ENCODE measurements at places on chromosomes 2 and 18.

DNA sequence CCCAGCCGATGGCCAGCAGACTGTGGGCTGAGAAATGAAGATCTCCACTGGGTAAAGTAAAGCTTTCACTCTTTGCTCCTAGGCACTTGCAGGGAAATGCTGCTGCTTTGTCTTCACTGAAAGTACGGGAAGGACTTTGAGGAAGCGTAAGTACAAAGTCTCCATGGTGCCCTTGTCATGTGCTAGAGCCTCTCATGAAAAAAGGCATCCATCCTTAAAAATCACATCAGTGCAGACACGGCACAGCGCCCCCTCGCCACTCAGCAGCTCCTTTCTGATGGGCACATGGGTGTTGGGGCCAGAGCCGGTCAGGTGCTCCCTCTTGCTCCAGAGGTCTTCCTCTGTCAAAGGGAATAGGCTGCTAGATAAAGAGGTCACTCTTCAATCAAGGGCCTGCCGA, 109.0 kb upstream of the STPG4 start:
- no peak for DNase-seq

DNA sequence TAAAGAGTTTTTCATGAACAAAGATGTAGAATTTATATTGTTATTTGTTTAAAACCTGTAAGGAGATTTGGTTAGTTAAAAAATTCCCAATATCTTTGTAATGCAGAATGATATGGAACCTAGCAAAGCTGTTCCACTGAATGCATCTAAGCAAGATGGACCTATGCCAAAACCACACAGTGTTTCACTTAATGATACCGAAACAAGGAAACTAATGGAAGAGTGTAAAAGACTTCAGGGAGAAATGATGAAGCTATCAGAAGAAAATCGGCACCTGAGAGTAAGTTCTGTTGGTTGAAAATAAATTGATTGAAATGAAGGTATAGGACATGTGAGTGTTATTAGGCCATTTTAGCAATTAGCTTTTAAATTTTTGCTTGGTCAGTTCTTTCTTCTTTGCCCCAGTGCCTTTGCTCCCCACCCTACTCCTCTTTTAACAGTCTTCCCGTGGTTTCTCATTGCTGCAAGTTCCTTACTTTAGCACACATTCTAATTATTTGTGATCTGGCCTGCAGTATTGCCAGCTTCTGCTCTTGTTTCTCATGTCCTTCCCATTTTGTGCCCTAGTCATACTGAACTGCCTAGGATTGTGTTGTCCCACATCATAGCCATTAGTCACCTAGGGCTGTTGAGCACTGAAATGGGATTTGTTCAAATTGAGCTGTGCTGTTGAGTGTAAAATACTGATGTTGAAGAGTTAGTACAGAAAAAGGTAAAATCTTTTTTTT, 36.6 kb downstream of the VAPA start:
- no peak for DNase-seq

- no peak for DNase-seq
Observed at GRCh38 chr2:116510117-116510671, 1304.3 kb upstream of the DDX18 start.

- DNase-seq = no peak
Observed at GRCh38 chr2:160266037-160266551, 66.0 kb upstream of the ITGB6 start.

DNA sequence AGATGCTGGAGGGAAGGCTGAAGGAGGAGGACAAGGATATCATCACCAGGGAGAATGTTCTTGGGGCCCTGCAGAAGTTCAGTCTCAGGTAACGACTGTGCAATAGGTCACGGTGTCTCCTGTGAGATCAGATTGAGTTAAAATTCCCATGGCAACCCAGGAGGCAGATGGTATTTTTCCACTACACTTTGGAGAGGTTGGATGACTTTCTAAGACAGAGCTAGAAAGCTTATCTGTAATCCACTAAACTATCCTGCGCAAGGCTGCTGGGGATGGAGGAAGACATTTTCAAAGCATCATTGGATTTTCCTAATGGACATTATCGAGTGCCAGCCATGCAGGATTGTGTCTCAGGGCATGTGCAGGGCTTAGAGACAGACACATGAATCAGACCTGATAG, 74.6 kb downstream of the ARMC9 start:
- no peak for DNase-seq

DNA sequence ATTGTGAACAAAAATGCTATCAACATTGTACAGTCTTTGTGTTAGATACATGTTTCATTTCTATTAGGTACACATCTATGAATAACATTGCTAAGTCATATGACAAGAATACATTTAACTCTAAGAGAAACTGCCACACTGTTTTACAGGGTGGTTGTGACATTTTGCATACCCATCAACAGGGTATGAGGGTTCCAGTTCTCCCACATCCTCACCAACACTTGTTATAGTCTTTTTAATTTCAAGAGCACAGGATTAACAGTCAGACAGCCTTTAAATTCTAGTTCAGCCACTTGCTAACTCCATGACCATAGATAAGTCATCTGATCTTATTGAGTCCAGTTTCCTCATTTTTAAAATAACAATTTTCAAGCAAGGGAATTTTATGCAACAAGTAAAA, 92.5 kb upstream of the PPP1CB start:
- no peak for DNase-seq

DNA sequence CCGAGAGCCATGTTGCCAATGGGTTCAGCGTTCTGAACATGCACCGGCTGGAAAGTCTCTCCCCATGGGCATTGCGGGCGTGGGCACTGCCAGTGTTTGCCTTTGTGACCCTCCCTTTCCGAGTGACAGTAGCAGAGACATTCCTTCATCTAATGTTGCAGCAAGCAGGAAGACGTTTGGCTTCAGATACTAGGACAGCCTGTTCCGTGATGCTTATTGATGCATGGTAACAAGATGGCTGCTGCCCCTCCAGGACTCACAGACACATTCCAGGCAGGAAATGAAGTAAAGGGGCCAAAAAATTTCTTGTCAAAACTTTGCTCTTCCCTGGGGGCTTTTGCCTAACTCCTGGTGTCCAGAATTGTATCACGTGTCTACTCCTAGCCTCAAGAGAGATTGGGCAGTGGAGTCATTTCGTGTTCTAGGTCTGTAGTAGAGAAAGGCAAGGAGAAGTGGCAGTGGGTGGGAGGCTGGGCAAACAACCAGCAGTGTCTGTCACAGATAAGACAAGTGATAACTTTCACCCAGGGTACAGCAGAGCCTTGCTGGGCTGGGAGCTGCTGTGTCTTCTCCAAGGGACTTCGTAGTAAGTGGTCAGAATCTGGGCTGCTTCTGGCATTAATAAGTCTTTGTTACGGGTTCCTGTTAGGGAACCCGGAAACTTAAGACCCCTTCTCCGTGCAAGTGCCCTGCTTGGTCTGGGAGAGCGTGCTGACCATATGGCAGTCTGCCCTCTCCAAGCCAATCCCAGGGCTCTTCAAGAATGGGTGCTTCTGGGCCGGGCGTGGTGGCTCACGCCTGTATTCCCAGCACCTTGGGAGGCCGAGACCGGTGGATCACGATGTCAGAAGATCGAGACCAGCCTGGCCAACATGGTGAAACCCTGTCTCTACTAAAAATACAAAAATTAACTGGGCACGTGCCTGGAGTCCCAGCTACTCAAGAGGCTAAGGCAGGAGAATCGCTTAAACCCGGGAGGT, 93.5 kb downstream of the TFCP2L1 start:
- DNase-seq = no peak

GRCh38 chr2:20429528-20429927, 17.3 kb upstream of the RHOB start:
- no peak for DNase-seq

DNA sequence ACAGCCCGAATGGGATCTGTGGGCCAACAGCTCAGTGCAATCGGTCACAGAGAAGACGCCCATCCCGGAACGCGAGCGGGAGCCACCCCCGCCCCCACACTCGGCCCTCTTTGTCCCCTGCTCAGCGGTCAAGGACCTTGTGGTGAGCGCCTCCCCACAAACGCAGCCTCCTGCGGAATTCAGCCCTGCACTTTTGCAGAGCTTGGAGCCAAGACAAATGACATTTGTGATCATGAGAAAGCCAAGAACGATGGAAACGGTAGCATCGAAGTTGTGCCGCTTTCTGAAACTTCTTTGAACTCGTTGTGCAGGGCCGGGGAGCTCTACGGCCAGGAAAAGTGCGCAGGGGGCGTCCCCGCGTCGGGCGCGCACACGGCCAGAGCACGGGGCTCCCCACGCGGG, 6.7 kb upstream of the SALL3 start:
- DNase-seq = no peak

DNA sequence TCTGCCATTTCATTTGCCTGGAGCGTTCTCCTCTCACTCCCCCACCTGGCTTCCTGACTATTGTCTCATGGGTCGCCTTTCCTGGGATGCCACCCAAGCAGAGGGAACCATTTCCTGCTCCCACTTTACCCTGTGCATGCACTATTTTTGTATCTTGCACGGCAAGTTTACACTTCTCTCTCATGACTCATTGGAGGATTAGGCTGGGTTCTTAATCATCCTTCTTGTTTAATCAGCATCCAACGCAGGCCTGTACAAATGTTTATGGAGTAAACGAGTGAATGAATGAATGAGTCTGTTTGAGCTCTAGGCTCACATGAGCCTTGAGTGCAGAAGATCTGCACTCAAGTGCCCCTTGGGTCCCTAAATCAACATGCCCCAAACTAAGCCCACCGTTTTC, 3.8 kb upstream of the ARHGAP25 start:
- no peak for DNase-seq

GRCh38 chr2:156472686-156473085, 36.5 kb downstream of the GPD2 start:
- no peak for DNase-seq

DNA sequence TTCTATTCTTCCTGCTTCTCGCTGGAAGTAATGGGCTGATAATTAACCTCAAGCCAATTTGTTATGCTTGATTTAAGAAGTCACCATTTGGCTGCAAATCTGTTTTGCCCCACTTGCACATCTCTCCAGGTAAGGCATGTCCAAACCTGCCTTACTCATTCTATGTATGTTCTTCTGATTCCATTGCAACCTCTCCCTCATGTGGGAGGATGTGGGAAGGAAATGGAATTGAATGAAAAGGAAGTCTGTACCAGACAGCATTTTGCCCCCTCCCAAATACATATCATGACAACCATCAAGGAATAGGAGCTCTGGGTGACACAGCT, 131.7 kb downstream of the NRP2 start:
- no peak for DNase-seq

GRCh38 chr2:14015113-14015630, 617.3 kb upstream of the LRATD1 start:
- no peak for DNase-seq

DNA sequence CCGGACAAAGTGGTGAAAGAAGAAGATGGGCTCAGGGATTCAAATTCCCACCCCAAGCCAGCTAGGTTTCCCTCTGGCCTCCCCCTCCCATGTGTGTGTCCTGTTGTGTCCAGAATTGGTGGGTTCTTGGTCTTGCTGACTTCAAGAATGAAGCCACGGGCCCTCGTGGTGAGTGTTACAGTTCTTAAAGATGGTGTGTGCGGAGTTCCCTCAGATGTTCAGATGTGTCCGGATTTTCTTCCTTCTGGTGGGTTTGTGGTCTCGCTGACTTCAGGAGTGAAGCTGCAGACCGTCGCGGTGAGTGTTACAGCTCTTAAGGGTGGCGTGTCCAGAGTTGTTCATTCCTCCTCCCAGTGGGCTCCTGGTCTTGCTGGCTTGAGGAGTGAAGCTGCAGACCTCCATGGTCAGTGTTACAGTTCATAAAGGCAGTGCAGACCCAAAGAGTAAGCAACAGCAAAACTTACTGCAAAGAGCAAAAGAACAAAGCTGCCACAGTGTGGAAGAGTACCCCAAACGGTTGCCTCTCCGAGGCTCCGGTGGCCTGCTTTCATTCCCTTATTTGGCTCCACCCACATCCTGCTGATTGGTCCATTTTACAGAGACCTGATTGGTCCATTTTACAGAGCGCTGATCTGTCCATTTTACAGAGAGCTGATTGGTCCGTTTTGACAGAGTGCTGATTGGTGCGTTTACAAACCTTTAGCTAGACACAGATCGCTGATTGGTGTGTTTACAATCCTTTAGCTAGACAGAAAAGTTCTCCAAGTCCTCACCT, 37.7 kb upstream of the KLF11 start:
- DNase-seq = no peak

- DNase-seq = no peak
Observed at GRCh38 chr2:229501051-229501794, 213.1 kb downstream of the DNER start.

DNA sequence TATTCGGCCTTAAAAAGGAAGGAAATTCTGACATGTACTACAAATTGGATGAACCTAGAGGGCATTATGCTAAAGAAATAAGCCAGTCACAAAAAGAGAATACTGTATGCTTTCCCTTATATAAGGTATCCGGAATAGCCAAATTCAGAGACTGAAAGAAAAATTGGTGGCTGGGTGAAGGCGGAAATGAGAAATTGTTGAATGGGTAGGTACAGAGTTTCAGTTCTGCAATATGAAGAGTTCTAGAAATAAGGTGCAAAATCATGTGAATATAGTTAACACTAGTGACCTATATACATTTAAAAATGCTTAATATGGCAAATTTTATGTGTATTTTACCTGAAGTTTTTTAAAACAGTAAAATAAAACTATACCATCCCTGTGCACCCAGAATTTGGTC, 43.1 kb downstream of the RMP24 start:
- no peak for DNase-seq

DNA sequence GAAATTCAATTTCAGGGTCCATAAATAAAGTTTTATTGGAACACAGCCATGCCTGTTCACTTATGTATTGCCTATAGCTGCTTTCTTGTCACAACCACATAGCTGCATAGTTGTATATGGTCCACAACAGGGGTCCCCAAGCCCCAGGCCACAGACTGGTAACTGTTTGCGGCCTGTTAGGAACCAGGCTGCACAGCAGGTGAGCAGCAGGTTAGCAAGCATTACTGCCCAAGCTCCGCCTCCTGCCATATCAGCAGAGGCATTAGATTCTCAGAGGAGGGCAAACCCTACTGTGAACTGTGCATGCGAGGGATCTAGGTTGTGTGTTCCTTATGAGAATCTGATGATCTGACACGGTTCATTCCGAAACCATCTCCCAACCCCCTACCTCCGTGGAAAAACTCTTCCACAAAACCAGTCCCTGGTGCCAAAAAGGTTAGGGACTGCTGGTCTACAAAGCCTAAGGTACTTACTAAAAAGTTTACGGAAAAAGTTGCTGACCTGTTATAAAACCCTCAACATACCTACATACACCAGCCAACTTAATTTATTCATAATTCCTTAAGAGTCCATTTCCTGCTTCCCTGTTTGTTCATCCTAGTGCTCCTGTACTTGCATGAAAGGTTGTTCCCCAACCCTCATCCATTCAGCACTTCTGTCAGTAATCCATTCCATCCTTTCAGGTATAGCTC, 40.1 kb downstream of the NDUFAF7 start:
- DNase-seq = no peak

DNA sequence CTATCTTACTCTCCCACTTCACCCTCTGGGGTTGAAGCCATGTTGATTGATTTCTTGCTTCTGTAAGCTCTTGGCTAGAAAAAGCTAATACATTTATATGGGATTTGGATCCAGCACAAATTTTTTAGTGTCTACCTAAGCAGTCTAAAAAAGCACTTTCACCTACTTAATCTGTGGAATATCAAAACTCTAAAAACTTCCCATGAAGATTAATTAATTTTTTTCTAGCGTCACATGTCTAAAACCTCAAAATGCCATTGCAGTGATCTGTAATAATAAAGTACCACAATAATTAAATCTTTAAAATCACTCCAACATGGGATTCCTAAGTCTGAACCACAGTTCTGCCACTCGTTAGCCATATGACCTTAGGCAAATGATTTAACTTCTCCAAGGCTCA, 180.1 kb downstream of the EN1 start:
- DNase-seq = no peak

Data from activated T-cell treated with anti-CD3 and anti-CD28 coated beads for 1 hour (primary cell).